Activated T-cell treated with anti-CD3 and anti-CD28 coated beads for 1 hour (primary cell): ENCODE measurements at places on chromosomes 13 and 19.

DNA sequence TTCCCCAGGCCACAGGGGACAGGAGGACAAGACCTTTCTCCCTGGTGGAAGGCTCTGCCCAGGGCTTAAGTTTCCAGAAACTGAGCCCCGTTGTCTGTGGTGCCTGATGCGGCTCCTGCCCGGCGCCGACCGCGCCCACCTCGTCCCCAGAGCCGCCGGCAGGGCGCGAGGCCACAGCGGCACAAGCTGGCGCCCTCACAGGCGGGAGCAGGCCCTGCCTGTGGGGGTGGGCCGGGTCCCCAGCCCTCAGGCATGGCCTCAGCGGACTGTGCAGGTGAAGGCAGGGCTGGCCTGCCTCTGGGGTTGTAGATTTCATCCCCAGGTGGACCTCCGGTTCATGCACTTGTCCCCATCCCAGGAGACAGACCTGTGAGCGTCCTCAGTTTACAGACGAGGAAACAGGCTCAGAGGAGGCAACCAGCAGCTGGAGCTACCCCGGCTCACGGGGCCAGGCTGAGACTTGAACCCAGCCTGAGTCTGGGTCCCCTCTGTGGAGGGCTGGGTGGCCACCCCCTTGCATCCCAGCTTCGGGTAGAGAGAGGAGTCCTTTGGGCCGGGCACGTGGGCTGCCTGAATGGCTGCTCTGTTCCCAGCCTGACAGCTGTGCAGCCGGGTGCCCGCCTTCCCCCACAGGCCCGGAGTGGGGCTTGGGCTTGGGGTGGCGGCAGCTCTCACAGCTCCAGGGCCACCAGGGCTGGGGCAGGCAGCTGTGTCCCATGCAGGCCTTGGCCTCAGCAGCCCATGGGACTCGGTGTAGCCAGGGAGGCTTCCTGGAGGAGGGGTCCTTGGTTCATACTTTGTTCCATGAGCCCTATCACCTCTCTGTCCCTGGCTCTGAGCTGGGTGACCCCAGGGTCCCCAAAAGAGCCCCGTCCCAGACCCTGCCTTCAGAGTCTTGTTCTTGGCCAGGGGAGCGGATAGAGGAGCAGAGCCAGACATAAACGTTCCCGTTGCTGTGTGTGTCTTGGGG lies 26.8 kb downstream of the PIAS4 start:
- no peak for DNase-seq

GRCh38 chr13:75250526-75251178 lies 231.3 kb downstream of the TBC1D4 start:
- no peak for DNase-seq

GRCh38 chr13:77928909-77929308 lies 10.3 kb upstream of the EDNRB start:
- DNase-seq: no peak

DNA sequence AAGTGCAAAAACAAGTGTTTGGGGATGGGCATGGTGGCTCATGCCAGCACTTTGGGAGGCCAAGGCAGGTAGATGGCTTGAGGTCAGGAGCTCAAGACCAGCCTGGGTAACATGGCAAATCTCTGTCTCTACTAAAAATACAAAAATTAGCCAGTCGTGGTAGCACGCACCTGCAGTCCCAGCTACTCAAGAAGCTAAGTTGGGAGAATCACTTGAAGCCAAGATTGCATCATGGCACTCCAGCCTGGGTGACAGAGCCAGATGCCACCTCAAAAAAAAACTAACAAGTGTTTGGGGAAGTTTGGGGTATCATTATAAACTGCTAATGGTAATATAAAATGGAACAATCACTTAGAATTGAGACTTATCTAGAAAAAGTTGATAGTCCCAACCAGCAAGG lies 24.6 kb downstream of the XPO4 start:
- DNase-seq: no peak

GRCh38 chr13:24181991-24182702 lies 21.6 kb downstream of the SPATA13 start:
- no peak for DNase-seq

- no peak for DNase-seq
Measured at GRCh38 chr19:51354103-51354741, 12.0 kb downstream of the ETFB start.

- no peak for DNase-seq
Measured at GRCh38 chr13:77213644-77214043, 113.2 kb downstream of the MYCBP2 start.
